ENCODE measurements at places on chromosomes 2 and 18.

DNA sequence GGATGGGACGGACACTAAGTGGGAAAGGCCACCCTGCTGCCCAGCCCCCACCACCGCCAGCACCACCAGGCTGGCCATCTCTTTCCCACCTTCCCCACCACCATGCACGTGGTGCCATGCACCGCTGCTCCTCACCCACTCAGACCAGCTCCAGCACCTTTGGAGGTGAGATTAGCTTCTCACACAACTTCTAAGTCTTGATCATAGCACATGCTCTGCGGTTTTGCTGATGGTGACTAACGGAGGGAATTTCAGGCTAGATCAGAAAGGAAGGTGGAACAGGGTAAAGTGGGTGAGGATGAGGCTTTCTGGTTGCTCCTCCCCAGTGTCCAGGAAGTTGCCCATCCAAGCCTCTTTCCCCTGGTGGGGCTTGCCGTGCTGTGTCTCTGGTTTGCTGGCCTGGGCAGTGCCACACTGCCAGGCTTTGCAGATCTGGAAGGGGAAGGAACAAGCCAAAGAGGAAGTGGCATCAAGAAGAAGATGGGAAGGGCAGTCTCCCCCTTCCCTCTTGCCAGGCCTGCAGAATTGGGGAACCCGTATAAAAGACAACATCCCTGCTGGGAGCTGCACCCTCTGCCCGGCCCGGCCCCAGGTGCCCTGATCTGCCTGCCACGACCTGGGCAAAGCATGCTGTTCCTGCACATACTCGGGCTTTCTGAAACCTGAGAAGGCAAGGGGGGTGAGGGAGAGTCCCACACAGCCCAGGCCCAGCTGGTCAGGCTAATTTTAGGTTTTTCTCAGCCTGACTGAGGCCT is 44.3 kb upstream of the CAB39 start:
- no peak for DNase-seq

DNA sequence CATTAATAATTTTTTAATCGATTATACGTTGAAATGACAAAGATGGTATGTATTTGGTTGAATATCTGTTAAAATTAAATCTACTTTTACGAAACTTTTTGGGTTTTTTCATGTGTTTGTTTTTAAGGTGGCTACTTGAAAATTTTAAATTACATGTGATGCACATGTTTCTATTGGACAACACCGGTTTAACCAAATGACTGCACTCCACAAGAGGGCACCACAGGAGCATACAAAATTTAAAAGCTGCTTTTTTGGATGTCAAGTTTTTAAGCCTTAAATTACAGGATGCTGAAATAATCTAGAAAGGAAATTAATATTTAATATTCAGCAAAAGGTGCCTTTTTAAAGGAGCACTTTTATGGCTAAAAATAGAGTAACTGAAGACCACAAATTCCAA is 98.7 kb downstream of the ACVR1 start:
- peak; percentile 43 for DNase-seq

- no peak for DNase-seq
Measured at GRCh38 chr18:50307400-50307737, 19.9 kb upstream of the CXXC1 start.

- no peak for DNase-seq
Measured at GRCh38 chr2:186659383-186659782, 34.5 kb upstream of the FAM171B start.

DNA sequence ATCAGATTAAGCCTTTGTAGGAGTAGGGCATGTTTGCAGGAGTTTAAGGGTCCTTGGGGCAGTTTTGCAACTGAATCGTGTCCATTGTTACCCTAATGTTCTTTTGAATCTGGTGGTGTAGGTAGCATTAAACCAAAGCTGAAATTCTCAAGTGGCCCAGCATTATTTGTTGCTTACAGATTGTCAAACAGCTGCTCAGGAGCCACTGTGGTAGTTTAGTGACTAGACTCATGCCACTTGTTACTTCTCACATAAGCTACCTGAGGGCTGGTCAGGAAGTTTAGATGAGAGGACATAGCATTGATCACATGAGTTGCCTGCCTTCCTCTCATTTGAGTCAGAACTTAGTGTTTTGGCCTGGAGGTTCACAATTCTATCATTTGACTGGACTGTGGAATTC is 157.6 kb downstream of the HAUS1 start:
- DNase-seq, result no peak

GRCh38 chr2:130891966-130892365 is 55.3 kb downstream of the ARHGEF4 start:
- DNase-seq, result no peak

DNA sequence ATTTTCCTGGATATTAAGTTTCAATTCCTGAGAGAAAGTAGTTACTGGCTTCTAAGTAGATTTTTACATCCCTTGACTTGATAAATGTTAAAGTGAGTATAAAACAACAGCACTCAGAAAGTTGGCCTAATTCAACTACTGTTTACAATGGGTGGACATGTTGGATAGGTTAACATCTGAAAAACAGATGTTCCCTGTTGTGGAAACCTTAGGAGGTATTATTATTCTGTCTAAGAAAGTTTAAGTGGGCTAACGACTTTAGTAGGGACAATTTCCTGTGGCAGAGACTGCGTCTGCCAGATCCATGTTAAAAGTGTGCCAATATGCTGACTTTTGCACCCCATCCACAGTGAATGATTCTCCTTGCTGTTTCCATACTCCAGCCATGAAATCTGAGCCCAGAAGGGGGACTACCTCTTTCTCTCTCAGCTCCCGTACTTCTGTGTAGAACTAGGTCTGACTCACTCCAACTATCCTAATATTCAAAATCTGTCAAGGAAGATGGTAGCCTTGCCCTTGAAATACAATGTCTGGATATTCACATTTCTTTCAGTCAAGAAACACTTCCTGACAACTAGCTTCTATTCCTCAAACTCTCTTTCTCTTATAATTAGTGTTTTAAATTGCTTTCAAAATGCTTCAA is 327.5 kb upstream of the HNRNPA3 start:
- no peak for DNase-seq

DNA sequence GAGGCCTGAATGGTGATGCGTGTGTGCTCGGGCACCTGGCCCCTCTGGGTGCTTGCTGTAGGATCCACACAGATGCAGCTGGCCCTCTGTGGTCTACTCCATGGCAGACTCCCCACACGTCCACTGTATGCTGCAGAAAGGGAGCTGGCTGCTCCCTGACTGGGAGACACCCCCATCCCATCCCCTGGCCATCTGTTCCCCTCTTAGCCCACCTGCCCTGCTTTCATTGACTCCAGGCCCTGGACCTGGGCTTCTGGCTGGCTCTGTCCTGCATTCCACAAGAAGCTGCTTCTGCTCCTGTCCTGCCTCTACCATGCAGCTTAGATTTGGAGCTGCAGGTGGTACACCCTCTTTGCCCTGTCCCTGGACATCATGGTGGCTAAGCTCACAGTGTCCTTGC is 80.1 kb downstream of the FHOD3 start:
- DNase-seq, result no peak

DNA sequence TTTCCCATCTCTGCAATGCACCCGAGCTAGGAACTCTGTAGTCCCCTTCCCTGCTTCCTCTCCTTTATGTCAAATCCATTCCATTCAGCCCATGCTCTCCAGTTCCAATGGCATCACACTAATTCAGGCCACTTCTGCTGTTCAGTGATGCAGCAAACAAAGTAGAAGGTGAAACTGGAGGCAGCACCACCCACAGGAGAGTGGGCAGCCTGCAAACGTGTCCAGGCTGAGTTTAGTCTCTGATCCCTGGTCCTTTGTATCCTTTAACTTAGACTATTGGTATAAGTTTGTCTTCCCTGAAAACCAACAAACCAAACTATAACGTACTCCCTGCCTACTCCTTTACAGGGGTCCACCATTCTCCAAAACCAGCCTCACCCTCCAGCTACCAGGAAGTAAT is 14.7 kb upstream of the KCTD1 start:
- no peak for DNase-seq

DNA sequence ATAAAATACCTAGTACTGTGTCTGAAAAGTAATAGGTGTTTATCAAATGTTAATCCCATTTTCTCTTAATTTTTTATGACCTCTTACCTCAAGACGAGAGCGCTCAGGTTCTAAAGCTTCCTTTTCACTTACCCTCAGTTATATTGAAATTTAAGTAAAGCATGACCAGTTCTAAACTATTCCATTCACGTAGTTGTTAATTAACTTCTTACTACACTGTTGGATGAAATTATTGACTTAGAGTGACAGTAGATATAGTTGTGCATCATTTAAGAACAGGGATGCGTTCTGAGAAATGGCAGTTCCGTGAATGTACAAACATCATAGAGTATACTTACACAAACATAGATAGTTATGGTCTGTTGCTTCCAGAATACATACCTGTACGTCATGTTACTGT is 20.1 kb upstream of the HTR2B start:
- DNase-seq, result no peak

DNA sequence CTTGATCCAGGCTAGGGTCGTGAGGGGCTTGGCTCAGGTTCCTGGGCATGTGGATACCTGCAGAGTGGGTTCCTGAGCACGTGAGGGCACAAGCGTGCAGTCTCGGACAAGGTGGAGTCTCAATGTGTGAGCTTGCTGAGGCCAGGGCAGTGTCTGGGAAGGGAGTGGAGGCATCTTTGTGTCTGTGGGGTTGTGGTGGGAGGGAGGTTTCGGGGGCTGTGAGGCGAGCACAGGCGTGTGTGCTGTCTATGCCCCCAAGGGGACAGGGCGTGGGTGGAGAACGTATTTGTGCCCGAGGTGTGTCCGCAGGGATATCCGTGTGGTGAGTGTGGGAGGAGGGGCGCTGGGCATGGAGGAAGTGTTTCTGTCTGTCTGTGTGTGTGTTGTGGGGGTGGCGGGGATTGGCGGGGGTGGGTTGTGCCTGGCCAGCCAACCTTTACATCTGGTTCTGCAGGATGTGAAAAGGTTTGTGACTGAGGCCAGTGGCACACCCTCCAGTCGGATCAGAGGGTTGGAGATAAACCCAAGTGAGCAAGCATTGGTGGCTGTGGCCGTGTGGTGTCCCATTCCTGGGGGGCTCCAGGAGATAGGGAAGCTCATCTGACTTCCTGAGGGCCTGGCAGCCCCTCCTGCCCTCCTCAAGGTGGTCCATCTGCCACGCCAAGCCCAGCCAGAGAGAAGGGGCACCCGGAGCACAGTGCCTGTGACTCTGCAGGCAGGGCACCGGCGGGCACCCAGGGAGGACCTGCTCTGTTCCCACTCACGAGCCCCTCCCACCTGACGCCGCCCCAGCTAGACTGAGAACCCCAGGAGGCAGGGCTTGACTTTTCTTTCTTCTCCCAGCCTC is 57.1 kb downstream of the ZFP36L2 start:
- no peak for DNase-seq

GRCh38 chr18:13566941-13567746 is 159.2 kb downstream of the FAM210A start:
- no peak for DNase-seq

- peak; percentile 79 for DNase-seq
Measured at GRCh38 chr18:50297621-50298442, 10.3 kb upstream of the CXXC1 start.

DNA sequence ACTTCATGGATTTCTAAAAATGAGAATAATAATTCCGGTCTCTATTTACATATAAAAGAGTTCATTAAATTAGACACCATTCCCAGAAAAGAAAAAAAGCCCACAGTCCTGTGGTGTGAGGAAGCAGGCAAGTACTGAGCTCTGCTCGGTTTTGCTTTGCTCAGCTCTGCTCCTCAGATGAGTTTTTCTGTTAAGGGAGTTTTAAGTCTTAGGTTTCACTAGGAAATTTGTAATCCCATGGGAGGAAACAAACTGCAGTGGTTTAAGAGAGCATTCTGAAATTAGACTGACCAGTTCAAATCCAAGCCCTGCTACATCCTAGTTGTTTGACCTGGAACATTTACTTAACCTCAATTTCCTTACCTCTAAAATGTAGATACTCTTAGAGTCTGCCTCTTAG is 338.6 kb upstream of the MMADHC start:
- no peak for DNase-seq

GRCh38 chr2:70104231-70105111 is 17.2 kb downstream of the PCBP1 start:
- DNase-seq, result no peak

- DNase-seq, result no peak
Measured at GRCh38 chr2:237669283-237669627, 41.9 kb downstream of the LRRFIP1 start.

DNA sequence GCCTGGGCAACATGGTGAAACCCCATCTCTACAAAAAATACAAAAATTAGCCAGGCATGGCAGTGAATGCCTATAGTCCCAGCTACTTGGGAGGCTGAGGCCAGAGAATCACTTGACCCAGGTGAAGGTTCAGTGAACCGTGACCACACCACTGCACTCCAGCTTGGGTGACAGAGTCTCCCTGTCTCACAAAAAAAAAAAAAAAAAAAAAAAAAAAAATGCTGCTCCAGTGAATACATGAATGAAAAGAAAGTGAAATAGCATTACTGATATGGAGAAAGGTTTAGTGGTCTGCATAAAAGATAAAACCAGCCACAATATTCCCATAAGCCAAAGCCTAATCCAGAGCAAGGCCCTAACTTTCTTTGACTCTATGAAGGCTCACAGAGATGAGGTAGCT is 44.5 kb downstream of the METTL8 start:
- no peak for DNase-seq

GRCh38 chr2:188720811-188721605 is 253.2 kb upstream of the COL3A1 start:
- no peak for DNase-seq

DNA sequence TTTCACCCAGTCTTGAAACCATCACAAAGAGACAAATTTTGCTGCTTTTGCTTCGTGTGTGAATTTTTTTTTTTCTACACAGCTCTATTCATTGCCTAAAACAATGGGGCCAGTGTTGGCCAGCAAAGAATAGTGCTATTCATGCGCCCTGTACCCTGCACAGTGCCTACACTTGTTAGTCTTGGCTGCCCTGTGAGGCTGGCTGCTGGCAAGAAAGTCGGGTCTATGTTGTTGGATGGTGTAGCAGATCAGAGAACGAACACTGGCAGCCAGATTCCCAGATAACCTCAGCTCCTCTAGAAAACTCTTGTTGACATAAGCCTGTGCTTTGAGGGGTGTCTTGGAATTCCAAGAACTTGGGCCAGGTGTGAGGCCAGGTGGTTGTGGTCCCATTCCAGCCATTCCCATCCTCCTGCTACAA is 455.7 kb upstream of the TCF4 start:
- no peak for DNase-seq

DNA sequence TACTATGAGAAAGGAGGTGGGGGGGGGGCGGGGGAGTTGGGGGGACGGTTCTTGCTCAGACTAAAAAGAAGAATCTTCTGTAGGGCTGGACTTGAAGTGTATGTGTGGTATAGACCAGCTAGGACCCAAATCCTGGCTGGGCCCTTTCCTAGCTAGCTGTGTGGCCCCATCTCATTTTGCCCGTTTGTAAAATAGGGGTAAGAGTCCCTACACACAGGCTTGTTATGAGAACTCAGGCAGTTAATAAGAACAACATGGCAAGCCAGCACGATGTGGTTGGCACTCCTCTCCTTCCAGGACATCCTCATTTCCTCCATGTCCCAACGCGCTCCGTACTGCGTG is 1.1 kb downstream of the EVA1A start:
- DNase-seq, result peak; percentile 21

GRCh38 chr2:144914622-144915318 is 394.9 kb upstream of the ZEB2 start:
- DNase-seq, result no peak

GRCh38 chr2:1993711-1994682 is 249.7 kb upstream of the PXDN start:
- no peak for DNase-seq

All from NCI-H345 (cell line).